Left lung (tissue), 14 donors: ENCODE measurements at places on chromosomes 3 and 15. TPM values are rescaled to one million over a fixed set of nuclear protein-coding genes. Genes with fewer than 3 reads are reported as not detected.

DNA sequence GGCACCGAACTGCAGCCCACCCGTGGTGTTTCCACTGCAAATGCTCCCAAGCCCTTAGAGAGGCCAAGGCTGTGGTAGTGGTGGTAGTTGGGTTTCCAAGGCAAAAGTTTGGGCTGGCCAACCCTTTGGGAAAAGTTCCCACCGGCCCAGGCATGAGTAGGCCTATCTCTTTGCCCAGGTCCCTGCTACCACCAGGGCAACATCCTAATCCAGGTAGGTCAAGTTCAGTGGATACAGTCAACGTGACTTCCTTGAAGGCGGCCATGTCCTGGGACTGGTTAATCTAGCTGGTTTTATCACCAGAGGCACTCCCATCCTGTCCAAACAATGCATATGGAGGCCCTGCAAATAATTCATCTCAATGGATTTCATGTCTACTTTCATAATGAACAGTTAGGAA is 1.6 kb upstream of the ONECUT1 start:
- no peak for DNase-seq

Gene CASR
- 0.09 TPM for polyA plus RNA-seq

DNA sequence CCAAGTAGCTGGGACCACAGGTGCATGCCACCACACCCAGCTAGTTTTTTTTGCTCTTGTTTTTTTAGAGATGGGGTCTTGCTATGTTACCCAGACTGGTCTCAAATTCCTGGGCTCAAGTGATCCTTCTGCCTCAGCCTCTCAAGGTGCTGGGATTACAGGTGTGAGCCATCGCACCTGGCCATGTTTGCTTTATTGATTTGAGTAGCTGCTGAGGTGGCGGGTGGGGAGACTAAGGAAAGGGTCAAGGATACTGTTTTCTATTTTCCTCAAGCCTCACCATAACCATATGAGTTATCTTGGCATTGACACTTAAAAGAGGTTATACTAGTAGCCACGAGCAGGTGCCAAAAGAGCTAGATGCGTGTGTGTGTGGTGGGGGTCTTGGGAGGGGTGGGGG is 39.0 kb downstream of the CYFIP1 start:
- DNase-seq = no peak

GRCh38 chr15:75420698-75421097 is 30.8 kb downstream of the SIN3A start:
- no peak for DNase-seq

- no peak for DNase-seq
These were observed 30.2 kb downstream of the TM2D3 start for GRCh38 chr15:101621961-101622360.

Gene TF
- polyA plus RNA-seq = 5.9 TPM

DNA sequence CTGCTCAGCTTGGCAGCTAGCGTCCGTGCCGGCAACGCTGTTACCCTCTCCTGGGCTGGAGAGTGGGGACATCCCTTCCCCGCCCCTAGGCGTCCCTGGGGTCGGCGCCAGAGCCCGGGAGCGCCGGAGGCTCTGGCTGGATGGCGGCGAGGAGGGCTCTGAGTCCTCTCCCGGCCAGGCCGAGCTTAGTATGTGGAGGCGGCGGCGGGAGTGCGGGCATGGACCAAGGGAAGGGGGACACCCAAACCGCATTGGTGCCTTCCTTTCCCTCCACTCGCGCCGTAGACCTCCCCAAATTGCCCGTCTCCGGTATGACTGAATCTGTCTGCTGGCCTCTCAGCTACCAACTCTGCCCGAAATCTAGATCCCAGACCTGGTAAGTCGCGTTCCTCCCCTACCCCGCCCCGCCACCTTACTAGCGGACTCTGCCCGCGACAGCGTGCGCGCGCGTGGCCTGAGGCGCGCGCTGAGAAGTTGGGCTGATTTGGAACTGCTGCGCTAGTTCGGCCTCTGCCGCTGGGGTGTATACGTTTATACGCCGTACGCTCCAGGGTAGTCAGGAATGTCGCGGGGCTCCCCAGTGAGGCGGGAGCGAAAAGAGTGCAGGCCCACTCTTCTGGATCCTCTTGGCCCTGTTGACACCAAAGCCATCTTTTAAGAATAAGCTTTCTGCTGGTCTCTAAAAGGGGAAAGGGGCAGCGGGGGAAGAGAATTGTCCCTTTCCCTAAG is 12.2 kb downstream of the ZIC1 start:
- DNase-seq = no peak

- no peak for DNase-seq
These were observed 38.6 kb downstream of the DENND6A start for GRCh38 chr3:57654267-57654666.

DNA sequence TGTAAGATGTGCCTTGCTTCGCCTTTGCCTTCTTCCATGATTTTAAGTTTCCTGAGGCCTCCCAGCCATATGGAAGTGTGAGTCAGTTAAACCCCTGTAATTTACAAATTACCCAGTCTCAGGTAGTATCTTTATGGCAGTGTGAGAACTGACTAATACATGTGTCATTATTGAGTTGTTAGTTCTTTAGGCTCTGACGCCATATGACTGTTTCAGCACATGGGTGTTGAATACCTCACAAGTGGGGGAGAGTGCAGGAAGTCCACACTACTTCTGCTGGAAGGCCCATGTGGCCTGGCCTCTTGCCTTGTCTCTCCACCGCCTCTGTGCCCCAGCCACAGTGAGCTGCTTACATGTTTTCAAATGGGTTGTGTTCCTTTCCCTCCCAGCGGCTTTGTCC is 28.5 kb downstream of the MFSD1 start:
- no peak for DNase-seq

DNA sequence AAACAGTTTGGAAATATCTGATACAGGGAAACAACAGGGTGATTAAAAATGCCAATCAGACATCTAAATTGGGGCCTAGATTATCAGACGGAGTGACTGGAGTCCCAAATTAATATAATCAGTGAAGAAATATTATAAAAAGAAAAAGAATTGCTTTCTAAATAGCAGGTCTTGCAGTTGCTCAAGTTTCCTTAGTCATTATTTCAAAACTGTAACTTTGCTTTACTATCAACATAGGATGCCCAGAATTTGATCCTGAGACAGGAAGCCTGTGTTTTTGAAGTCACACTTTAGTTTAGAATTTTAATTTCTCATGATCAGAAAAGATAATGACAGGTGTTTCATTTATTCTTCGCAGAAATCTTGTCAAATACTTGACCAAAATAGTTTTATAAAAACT is 105.9 kb downstream of the IL1RAP start:
- no peak for DNase-seq

Gene CCNB2
- polyA plus RNA-seq = 70.1 TPM

DNA sequence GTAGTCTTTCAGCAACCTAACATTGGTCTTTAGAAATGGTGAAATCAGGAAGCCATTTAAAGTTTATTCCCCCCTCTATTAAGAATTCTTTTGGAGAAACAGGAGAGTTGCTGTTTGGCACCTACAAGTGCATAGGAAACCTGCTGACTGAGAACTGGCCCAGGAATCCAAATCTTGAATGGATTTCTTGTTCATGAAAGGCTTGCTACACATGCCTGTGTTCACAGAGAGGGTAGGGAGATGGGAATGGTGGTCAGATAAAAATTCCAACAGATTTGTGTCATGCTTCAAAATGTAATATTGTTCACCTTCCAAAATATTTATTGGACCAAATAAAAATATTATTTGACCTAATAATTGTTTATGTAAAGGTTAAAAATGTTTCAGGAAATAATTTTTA is 24.2 kb upstream of the ZPLD1 start:
- no peak for DNase-seq
